NT2/D1 (cell line): ENCODE measurements at places on chromosomes 7 and 10.
A peak's percentile ranks its signal among the peaks of the same experiment; 100 is the strongest.

DNA sequence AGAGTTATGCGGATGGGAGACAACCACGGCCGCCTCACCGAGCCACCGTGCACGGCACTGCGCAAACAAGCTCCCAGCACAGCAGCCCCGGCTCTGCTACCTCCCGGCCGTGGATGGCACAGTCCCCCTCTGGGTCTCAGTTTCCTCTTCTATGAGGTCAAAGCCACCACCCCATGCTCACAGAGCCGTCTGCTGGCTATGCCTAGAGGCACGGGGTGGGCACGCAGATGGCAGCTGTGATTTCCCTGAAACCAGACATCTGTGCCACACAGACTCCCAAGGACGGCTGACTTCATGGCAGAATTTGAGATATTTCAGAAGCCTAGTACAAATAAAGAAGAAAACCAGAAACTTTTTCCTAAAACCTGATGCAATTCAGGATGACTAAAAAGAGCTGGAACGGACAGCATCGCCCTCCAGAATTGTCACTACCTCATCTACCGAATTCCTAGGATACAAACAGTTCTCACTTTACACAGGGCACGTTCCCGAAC lies 73.2 kb downstream of the AMZ1 start:
- no peak for DNase-seq

DNA sequence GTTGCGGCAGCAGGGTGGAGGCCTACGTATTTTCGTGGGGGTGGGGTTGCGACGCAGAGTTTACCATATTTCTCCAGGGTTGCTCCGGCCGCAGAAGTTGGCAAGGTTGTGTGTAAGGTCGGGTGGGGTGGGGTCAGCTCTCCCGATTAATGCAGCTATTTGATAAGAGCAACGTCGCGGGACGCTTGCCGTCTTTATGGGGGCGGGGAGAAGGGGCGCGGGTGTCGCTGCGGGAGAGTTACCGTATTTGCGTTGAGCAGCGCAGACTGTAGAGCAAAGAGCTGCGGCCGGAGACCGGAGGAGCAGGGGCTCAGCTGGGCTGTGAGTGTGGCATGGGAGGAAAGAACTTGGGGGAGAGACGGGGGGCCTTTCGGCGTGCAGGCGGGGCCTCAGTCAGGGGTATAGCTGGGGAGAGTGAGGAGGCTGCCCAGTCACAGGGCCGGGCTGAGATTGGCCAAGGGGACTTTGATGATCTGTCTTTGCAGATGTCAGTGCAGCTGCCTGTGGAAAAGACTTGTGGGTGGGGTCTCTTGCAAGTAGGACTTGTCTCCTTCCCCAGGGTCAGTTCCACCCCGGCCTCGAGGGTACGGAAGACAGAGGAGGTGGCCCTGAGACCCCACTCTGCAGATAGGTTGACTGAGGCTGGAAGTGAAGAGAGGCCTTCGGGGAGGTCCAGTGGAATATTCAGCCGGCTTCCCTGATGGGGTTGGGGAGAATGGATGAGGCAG lies 26.6 kb downstream of the ZNF775 start:
- DNase-seq = no peak

DNA sequence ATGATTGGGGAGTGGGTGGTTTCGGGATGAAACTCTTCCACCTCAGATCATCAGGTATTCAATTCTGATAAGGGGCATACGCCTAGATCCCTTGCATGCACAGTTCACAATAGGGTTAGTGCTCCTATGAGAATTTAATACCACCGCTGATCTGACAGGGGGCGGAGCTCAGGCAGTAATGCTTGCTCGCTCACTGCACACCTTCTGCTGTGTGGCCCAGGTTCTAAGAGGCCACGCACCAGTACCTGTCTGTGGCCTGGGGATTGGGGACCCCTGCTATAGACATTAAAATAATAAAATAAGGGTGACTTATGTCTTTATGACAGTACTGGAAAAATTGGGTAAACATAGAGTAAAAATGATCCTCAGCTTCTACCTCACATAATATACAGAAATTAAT lies 66.1 kb downstream of the SAMD9 start:
- DNase-seq = no peak

DNA sequence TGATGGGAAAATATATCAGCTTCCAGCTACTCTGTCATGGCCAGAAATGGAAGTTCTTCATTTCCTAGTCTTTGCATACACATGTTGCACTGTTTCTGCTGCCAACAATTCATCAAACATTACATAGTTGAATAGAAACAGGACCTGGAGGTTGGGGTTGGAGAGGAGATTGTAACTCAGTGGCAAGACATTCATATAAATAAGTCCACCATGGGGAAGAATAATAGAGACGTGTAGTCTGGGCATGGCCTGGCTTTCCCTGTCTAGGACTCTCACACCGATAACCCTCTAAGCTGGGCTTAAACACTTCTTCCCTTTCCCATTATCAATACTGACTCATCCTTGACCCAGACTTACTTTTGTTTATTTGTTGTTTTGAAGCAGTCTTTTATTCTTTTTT lies 155.7 kb downstream of the PLPP4 start:
- DNase-seq = no peak

GRCh38 chr10:78078539-78079330 lies 45.1 kb downstream of the RPS24 start:
- DNase-seq = no peak

- no peak for DNase-seq
These were observed 2.6 kb downstream of the PPIF start for GRCh38 chr10:79349766-79350406.

GRCh38 chr7:23712368-23713284 lies 2.6 kb downstream of the STK31 start:
- peak; percentile 47 for DNase-seq

GRCh38 chr7:128032605-128033235 lies 1.5 kb upstream of the LRRC4 start:
- DNase-seq = no peak

GRCh38 chr10:120005207-120006201 lies 113.0 kb downstream of the SEC23IP start:
- DNase-seq = no peak

DNA sequence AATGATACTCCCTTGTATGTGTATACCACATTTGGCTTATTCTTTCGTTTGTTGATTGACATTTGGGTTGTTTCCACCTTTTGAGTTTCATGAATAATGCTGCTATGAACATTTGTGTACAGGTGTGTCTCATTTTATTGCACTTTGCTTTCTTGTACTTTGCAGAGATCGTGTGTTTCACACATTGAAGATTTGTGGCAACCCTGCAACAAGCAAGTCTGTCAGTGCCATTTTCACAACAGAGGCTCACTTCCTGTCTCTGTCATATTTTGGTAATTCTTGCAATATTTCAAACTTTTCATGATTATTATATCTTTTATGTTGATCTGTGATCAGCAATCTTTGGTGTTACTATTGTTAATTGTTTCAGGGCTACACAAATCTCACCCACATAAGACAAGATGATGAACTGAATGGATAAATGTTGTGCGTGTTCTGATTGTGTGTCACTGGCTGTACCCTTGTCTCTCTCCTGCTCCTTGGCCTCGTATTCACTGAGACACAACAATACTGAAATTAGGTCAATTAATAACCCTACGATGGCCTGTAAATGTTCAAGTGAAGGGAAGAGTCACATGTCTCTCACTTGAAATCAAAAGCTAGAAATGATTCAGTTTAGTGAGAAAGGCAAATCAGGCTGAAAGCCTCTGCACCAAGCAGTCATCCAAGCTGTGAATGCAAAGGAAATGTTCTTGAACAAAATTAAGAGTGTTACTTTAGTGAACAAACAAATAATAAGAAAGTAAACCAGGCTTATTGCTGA lies 133.6 kb upstream of the JCAD start:
- DNase-seq = no peak

GRCh38 chr10:86651631-86652331 lies 2.6 kb upstream of the OPN4 start:
- no peak for DNase-seq

- DNase-seq = no peak
These were observed 64.4 kb upstream of the RSBN1L start for GRCh38 chr7:77631820-77632219.

DNA sequence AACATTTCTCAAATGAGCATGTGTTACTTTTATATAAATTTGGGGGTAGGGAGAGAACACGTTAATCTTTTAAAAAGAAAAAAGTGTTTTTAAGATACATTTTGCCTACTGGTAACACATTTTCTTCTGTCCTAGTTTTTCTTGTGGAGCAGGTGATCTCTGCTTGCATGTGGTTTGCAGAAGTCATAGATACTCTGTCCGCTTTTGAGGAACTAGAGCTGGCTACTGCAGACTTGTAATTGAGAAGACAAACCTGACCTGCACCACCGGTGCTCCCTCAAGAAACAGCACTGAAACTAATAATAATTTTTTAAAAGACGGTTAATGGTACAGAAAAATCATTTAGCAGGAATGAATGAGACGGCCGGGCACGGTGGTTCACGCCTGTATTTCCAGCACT lies 243.1 kb downstream of the KIAA1217 start:
- DNase-seq = no peak
